HTR-8/SVneo (cell line): ENCODE measurements at places on chromosomes 1 and 21.
A peak's percentile ranks its signal among the peaks of the same experiment; 100 is the strongest.

DNA sequence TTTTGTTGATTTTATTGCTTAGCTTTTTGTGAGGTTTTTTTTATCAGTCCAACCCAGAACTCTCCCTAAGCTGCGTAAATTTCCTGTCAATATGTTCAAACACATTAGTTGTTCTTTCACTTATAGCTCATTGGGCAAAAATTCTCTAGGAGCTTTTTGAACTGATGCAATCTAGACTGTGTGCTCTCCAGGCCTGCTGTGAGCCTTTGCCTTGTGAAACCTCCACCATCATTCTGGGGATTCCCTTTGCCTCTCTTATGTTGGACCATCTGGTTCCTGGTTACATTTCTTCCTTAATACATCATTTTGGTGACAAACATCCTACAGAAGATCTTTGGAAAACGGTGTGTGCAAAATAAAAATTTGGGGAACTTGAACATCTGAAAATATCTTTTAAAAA is 247.2 kb downstream of the LRRC7 start:
- no peak for DNase-seq

DNA sequence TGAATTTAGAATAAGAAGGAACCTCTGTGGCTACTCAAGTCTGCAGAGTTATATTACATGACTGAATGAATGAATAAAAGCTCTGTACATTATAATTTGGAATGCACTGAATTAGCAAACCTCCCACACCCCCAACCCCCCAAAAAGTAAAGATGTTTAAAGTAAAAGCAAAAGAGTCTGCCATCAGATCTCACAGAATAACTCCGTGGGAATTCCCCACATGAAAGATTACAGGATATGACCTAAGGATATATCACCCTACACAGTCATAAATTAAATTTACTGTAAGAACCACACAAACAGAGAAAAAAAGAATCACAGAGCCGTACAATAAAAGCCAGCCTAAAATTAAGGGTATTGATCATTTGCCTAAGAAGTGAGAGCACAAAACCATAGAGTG is 587.3 kb downstream of the PTPRC start:
- peak; percentile 19 for DNase-seq

- no peak for DNase-seq
These were observed 492.3 kb upstream of the PRMT6 start for GRCh38 chr1:106564192-106564591.

DNA sequence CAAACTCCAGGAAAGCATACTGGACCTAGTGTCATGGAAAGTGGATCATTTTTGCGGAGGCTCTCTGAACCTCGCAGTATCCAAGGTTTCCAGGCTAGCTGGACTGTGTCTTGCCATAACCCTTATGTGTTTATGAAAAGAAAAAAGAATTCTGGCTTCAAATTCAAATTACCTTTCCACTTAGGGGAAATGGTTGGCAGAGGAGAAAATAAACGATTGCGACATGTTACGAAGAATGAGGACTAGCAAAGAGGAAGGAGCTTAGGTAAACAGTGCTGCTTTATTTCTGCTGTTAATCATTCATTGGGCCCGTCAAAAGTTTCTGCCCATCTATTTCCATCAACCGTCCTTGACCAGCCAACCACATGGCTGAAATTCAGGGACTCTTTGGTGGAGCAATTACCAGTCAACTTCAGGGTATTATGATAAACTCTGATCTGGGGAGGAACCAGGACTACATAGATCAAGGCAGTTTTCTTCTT is at the start of gene C4BPA:
TSS of gene C4BPA (plus strand) at position 342 of the 482 bp plus-strand sequence. CDS start 8,793 bp downstream, outside the sequence.
- DNase-seq, result no peak

DNA sequence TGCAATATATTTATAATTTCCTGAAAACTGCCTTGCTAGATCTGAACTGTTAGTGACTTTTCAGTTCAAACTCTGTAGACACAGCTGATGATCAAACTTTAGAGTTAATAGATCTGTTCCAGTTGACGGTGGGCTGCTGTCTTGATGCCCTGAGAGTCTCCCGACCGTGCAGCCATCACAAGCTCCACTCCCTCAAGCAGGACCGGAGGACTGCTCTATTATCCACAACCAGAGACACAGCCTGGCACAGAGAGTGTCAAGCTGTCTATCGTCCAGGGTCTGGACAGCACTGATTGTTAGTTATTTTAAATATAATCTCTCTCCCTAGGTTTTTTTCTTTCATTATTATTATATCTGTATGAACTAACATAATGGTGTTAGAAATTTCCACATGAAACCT is 8.0 kb downstream of the CHODL start:
- no peak for DNase-seq

- DNase-seq, result peak; percentile 17
These were observed 7.0 kb upstream of the TRIM45 start for GRCh38 chr1:117128323-117129079.

DNA sequence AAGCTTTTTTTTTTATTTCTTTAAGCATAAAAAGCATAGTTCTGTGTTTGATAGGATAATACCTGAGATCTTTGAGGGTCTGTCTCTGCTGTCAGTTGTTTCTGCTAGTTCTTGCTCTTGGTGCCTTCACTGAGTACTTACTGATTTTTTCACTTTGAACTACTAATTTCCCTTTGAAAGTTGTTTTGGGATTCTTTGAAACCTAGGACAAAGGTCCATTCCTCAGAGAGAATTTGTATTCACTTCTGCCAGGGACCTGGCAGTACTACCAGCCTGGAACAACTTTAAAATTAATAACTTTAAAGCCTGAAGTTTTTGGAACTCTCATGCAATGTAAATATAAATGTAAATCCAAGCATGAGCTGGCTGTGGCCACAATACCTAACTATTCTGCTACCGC is 190.1 kb downstream of the TM2D1 start:
- no peak for DNase-seq

DNA sequence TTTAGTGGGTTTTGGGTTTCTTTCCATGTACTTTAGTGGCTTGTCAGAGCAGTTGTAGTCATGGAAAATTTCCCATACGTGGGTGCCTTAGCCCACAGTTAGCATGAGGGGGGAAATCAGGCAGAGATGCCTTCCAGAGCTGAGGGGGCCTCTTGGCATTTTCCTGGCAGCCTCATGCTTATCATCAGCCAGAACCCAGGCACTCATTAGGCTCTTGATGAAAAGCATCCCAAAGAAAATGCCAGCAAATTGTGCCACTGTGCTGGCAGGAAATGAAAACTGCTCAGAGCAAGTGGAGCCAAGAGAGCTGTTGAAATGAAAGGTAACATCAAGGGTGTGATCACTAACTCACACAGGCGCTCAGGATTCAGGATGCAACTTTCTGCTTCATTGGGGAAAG is 128.0 kb downstream of the TNNI3K start:
- DNase-seq, result no peak

DNA sequence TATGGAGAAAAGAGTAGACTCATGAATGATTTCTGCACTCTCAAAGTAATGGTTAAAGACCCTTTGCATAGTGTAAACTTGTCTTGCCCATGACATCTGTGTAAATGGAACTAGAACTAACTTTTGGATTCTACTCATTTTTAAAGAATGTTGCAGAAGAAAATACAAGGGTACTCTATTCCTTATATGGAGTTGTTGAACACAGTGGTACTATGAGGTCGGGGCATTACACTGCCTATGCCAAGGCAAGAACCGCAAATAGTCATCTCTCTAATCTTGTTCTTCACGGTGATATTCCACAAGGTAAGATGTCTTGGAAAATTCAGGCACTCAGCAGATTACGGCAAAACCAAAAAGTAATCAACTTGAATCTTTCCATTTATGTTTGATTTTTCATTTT is 19.8 kb downstream of the CCT8 start:
- no peak for DNase-seq

DNA sequence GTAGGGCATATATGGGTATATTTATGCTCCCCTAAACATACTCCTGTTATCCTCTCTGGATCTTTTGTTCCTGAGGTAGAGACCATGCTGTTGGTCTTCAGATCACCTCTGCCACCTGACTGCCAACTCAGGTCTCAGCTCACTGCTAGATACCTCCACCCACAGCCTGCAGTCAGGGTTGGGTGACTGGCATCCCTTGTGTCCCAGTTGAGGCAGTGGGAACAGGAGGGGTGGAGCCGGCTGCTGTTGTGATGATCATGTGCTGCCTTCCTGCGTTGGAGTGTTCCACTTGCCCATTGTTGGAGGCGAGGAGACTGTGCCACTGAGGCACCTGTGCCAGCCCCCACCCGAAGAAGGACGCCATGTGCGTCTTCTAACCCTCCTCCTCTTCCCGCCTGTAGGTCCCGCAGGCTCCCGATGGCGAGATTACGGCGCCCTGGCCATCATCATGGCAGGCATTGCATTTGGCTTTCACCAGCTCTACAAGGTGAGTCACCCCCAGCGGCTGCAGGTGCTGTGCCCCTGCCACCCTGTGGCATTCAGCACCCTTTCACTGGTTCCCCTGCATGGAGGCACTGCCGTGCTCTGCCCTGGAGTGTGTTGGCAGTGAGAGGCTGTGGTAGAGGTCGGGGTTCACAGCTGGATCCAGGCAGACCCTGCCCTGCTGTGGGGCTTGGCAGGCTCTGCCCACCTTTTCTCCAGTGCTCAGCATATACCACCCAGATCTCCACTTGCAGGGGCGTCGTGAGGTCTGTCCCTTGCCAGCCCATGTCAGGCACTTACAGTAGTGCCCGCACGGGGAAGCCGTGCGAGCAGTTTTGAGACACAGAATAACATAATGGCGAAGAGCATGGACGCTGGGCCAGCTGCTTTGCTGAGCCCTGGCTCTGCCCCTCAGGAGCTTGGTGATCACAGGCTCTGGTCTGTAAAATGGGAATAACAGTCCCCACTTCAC is 143.5 kb downstream of the PEX14 start:
- no peak for DNase-seq

- DNase-seq, result no peak
These were observed 1.7 kb downstream of the AKR1A1 start for GRCh38 chr1:45552331-45552730.

GRCh38 chr21:26546446-26547097 is 26.5 kb downstream of the CYYR1 start:
- DNase-seq, result no peak

DNA sequence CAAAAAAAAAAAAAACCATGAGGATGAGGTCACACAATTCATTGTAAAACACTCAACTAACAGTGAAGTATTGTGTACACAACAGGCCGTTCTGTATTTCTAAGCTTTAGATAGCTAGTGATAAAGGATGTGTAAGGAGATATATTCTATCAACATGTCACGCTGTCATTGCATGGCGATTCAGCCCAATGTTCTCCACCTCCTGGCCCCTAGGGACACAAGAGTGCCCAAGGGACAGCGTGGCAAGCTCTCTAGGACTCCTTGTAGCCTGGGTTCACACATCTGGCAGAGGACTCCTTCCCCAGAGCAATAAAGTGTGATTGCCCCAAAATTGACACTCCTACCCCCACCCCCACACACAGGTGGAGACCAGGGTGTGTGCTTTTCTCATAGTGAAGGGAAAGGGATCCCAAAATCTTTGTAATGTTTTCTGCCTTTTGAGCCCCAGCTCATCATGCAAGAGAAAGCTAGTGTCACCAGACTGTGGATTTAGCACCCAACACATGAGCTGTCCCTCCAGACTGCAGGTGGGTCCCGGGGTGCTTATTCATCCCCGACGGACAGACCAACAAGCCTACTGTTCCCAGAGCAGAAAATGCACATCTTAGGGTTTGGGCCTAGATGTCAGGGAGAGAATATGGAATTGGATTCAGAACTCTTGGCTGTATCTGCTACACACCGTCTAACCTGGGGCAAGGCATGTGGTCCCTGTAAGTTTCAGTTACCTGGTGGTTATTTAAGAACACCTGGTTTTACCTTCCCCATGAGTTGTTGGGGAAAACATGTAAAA is 11.5 kb downstream of the TMPRSS3 start:
- no peak for DNase-seq

DNA sequence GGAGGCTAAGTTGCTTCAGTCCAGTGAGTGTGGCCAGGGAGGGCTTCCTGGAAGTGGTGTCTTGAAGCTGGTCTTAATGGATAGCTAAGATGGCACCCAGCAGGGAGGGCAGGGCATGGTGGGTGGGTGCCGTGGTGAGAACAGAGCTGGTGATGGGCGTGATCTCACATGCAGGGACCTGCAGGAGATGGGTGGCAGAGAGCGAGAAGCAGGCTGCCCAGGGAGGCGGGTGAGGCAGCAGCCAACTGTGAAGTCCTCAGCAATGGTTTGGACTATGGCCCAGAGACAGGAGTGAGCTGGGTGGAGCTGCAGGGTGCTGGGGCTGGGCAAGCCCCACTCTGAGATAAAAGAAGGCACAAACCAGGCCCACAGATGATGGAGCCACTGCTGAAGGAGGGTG is 50.7 kb downstream of the UMODL1 start:
- no peak for DNase-seq

GRCh38 chr1:150466964-150467363 is 20.3 kb upstream of the TARS2 start:
- DNase-seq, result no peak

GRCh38 chr1:58619286-58620054 is 42.4 kb upstream of the TACSTD2 start:
- DNase-seq, result no peak

GRCh38 chr1:174988986-174989385 is 10.8 kb upstream of the CACYBP start:
- DNase-seq, result no peak

DNA sequence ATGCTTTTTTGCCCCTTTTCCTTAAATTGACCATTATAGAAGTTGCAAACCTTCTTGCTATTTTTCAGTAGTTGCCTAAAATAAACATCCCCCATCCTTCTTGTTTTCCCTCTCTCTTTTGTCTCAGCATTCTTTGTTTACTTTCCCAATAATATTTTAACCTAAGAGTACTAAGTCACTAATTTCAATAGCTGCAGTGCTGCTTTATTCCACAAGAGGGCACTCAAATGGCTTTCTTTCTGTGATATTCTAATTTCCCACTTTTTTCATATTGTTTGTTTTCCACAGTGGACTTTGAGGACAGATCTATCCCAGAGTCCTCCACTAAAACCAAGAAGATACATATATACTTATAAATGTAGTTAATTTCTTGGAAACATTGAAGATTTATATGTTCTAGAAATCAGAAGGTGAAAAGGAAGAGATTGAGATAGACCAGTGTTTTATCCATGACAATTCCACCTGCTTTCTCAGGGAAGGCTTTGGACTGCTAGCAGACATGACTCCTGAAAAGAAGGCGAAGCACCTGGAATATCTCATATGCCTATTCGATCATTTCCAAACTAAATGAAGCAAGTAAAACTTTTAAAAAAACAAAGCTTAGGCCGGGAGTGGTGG is 104.8 kb upstream of the GRIK1 start:
- no peak for DNase-seq

GRCh38 chr1:164969253-164969652 is 387.3 kb downstream of the LMX1A start:
- DNase-seq, result no peak

DNA sequence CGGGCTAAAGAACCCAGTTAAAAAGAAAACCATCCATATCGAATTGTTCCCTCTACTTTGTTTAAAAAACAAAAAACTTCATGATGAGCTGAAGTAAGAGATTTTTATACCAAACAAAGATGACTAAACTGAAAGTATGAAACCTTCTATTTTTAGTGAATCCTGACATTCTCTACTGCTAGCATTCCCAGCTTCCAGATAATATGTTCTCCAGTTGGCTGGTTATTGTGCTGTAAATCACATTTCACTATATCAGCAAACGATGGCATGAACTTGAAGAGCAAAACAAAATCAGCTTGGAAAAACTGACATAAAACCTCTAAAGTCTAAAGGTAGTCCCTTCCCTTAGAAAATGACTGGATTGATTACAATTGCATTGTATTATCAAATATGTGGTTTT is 68.1 kb upstream of the APP start:
- DNase-seq, result no peak
